NCI-H526 treated with DMSO at 0.1 percent for 48 hours (cell line): ENCODE measurements at places on chromosomes 4 and X.

DNA sequence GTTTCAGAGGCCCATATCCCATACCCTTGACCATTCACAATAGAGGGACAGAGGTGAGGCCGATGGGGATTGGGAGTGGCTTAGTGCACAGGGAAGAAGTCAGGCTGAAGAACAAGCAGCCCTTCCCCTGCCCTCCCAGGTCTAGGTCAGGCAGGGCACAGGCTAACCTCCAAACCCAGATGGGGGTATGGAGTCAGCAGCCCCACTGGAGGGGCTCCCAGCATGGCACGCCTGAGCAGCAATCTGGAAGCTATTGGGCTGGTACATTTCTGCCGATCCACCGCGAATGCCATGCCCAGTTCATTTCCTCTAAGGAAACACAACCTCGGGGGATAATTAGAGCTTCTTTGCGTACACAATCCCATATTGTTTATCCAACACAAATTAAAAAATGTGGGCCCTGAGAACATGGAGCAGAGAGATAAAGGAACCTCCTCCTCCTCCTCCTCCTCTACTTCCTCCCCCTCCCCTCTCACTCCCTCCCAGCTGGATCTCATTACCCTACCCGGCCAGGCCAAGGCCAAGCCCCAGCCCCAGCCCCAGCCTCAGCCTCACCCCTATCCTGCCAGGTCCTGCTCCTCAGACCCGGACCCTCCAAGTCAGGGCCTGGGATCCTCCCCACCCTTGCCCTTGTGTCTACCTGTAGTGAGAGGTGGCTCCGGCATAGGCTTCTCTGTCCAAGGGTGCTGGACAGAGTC lies 83.0 kb downstream of the PJA1 start:
- DNase-seq, result no peak

DNA sequence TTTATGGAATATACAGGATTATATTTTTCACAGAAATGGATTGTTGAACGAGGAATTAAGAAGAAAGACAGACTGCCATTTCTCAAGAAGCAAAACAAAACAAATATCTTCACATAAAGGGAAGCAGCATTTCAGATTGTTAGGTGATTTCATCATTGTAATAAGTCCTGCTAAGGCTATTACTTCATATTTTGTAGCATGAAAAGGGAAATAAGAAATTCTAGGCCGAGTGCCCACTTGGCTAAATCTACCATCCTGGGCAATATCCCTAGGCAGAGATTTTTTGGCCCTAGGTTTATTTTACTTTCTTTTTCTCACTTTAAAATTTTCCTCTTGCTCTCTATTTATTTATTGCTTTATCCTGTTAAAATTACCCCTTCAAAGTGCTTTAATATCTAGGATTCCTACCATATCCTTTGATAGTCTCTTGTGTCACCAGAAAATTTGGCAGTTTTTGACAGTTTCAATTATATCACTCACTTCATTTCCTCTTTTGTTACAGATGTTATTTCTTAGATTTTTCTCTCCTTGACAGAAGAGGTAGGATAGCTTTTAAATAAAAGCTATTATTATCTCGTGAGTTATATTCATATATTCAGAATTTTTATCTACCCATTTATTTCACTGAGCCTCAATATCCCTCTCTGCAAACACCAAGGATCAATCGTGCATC lies 142.3 kb downstream of the PDGFC start:
- no peak for DNase-seq

DNA sequence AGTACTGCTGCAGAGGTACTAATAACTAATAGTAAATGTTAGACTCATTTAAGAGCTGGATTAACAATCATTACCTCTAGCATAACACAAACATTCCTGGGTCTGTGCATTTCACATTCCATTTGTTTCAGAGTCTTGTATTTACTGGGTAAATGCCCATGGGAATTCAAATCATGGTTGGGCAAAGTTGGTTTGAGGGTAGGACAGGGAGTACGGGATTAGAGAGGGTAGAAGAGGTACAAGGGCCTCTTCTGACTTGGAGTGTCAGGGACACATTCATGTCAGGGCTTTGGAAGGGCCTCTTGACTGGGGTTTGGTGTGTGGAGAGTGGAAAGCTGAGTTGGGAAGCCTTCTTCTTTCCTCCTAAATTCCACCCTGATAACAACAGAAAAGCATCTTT lies 65.9 kb downstream of the WWC2 start:
- no peak for DNase-seq

GRCh38 chrX:22467571-22467970 lies 194.9 kb downstream of the CBLL2 start:
- no peak for DNase-seq
